ENCODE measurements at places on chromosomes 16 and 17.

- no peak for DNase-seq
Measured at GRCh38 chr16:54926166-54926838, 4.4 kb upstream of the IRX5 start.

DNA sequence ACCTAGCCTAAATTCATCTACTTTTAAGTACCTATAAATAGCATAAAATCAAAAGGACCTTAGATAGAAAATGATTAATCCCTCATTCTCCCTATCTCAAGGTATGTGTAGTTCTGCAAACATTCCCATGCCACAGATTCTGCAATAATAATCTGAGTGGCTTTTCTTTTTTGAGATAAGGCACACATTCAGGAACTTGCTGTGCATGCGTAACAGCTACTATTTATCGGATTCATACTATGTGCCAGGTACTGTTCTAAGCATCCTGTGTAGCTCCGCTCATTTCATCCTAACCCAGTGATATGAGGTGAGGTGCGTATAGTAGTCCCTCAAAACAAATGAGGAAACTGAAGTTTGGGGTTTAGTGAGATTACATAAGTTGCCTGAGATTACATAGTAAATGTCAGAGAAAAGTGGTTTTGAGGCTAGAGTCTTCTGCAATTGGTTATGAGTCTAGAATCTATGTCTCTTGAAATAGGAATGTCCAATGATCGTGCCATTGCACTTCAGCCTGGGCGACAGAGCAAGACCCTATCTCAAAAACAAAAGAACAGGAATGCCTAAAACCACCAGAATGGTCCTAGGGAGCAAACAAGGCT lies 2.0 kb upstream of the ZNF263 start:
- DNase-seq: no peak

- DNase-seq: no peak
Measured at GRCh38 chr16:86761111-86762031, 183.0 kb downstream of the FOXL1 start.

DNA sequence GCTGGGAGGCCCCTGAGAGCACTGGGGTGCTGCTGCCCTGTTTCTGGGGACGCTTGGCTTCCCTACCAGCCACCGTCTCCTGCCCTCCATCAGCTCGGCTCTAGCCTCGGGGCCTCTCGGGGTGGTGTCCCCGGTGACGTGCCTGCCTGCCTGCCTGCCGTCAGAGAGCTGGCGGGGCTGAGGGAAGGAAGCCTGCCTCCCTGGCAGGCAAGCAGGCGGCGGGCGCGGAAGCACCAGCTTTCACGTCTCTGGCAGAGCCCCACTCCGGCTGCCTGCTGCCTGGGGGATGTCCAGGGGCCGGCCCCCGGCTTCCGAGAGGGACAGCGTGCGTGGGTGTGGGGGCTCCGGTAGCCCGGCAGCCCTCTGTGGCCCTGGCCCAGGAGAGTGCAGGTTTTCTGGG lies 9.3 kb downstream of the CENPX start:
- DNase-seq: no peak

DNA sequence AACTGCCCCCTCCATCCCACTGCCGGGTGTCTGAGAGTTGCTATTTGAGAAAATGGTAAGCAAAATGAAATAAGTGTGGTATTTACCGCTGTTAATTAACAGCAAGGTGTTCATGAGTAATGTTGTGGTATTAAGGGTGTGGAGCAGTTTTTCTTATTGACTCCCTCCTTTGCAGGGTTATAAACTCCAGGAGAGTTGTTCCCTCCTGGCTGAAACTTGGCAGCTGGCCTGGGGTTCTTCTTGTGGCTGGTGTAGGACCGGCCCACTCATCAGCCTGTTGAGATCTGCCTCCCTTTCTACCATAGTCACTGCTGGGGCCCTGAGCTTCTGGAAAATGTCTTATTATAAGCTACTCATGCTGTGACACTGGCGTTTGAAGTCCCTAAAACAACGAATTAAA lies 128.6 kb downstream of the SOX9 start:
- no peak for DNase-seq

DNA sequence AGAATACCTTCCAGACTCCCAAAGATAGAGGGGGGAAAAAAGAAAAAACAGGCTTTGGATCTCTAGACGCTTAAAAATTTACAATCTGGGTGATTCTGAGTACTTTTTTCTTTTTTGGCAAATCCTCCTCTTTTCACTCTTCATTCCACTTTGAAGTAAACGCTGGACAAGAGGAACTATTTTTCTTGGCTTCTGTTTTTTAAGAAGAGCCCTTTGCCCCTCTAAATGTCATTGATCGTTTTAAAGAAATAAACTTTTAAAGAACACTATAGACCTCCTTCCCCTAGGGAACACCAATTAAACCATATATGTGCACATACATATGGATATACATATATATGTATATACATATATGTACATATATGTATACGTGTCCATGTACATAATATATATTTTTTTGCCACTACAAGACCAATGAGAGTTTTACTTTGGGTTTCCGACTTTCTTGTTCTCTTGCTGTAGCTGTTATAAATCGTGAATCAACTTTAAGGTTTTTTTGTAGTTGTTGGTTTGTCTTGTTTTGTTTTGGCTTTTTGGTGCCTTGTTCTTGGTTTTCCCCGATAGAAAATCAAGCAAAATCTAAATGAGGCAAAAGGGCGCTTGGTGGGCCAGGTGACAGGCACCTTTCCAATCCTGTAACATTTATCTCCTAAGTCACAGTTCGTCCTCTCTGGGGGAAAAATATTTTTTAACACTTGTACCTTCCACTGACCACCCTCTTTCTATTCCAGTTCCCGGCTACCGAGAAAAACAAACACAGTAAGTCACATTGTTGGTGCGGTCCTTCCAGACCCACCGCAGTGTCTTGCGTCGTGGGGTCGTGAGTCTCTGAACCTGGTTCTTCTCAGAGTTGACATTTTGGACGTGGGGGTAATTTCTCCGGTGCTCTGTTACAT lies 4.4 kb downstream of the FOXF1 start:
- no peak for DNase-seq

GRCh38 chr16:55703003-55704001 lies 47.5 kb downstream of the SLC6A2 start:
- no peak for DNase-seq

GRCh38 chr16:11674818-11675560 lies 6.7 kb downstream of the SNN start:
- no peak for DNase-seq

DNA sequence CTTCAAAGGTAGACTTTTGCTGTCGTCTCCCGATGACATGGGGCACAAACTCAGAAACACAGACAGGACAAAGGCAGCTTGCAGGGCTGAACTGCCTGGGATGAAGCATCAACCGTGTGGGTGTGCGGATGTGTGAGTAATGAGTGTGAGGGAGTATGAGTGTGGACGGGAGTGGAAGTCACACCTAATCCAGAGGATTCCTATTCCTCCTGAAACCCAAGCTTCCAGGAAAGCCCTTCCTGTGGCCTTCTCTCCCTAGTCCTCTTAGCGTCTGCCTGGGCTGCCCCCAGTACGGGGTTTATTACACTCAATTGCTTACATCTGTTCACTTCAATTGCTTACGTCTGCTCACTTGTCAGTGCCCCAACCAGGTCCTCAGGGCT lies 2.3 kb upstream of the IL4R start:
- no peak for DNase-seq

GRCh38 chr17:50452630-50453300 lies 15.9 kb downstream of the CHAD start:
- DNase-seq: no peak

DNA sequence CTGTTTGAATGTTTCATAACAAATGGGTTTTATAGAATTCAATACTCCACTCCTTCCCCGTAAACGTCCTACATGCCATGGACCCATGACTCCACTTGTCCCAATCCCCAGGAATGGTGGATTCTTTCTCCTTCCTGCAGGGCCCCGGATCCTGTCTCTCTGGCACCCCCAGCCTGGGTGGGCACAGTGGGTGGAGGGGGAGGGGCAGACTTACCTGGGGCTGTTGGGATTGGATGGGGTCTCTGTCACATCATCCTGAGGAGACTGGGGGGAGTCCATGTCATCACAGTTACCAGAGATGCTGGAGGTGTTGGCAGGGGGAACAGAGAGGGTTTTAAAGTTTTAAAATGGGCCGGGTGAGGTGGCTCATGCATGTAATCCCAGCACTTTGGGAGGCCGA lies 13.2 kb downstream of the TRPV3 start:
- no peak for DNase-seq

DNA sequence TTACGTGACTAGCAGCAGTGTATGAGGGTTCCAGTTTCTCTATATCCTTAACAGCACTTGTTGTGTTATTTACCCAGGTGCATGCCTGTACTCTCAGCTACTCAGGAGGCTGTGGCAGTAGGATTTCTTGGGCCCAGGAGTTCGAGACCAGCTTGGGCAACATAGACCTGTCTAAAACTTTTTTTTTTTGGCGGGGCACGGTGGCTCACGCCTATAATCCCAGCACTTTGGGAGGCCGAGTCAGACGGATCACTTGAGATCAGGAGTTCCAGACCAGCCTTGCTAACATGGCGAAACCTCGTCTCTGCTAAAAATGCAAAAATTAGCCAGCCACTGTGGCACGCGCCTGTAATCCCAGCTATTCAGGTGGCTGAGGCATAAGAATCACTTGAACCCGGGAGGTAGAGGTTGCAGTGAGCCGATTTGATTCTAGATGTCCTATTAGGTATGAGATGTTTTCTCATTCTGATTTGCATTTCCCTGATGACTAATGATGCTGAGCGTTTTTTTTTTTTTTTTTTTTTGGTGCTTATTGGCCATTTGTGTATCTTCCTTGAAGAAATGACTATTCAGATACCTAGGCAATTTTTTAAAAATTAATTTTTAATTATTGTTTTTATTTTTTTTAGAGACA lies 13.4 kb downstream of the CASC3 start:
- DNase-seq: no peak

DNA sequence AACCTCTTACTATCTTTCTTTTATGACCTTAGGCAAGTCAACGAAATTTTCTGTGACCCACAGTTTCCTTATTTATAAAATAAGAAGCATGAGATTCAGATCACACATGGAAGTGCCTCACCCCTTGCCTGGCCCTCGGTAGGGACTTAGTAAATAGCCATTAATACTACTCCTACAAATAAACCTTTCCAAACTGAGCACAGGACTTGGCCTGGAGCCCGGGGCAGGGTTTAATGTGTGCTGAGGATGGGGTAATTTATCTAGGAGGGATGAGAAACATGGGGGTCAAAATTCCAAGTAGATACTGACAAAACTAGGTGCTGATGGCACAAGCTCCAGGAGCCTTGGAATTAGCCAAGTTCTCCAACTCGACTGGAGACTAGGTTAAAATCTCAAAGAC lies 35.0 kb downstream of the PITPNC1 start:
- no peak for DNase-seq

GRCh38 chr17:81740395-81740961 lies 28.4 kb downstream of the SLC25A10 start:
- DNase-seq: no peak

GRCh38 chr17:13031718-13032350 lies 14.0 kb upstream of the ELAC2 start:
- peak; percentile 79 for DNase-seq

GRCh38 chr16:85363881-85364280 lies 249.2 kb upstream of the GSE1 start:
- no peak for DNase-seq

DNA sequence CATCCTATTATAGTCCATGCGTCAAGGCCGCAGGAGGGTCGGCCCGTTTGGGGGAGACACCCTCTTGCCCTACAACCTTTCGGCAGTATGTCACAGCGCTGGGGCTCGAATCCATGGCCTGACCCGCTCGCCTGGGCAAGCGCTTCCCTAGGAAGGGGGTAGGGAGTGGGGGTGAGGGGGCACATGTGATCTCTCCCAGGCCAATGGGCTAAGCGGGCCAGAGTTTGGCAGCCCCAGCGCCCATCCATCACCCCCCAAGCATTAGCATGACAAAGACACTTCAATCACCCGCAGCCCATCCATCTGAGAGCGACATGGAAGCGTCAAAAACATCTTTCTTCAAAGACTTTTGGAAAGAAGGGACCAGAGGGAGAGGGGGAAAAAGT lies at the start of gene HOXB1:
Gene HOXB1 (minus strand): TSS at position 125 of the 386 bp plus-strand sequence. CDS start 107 bp downstream, at position 18.
- no peak for DNase-seq

GRCh38 chr17:42979511-42980273 lies at the start of gene PTGES3L:
Gene PTGES3L, minus strand, starts transcription at chr17:42980080. Its CDS starts 27 bp downstream, at chr17:42980053.
- DNase-seq: no peak

- peak; percentile 40 for DNase-seq
Measured at GRCh38 chr16:3873482-3874173, 6.9 kb downstream of the CREBBP start.

DNA sequence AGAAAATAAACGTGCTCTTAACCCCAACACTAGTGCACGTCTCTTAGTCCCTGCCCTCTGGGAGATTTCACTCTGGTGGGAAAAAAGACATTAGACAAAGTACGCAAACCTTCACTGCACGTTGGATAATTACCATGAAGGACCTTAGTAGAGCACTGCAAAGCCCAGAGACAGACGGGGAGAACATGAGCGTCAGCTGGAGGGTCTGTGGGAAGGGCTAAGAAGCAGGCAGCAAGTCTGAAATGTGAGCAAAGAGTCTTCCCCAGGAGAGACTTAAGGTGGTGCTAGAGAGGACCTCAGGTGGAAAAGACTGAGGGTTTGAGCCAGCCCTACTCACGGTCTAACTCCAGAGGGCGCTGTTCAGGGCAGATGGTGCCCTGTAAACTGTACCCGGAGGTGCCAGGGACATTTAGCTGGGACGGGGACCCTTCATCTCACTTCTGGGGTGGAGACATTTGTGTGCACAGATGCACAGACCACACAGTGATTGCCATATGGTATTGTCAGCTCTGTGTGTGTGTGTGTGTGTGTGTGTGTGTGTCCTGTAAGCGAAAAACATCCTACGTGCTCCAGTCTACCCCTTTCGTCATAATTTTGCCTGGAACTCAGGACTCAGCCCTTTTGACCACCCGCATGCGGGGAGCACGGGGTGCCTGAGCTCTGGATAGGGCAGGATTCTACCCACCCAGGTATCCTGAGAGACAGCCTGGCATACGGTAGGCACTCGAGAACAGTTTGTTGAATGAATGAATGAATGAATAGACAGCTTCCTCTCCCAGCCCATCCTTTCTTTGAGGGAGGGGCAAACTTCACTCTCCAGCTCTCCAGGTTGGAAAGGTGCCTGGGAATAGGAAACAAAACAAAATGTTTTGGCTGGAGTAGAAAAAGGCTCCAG lies 10.1 kb upstream of the STAC2 start:
- peak; percentile 38 for DNase-seq

GRCh38 chr16:46961373-46962353 lies 11.8 kb downstream of the DNAJA2 start:
- DNase-seq: no peak

GRCh38 chr17:81404558-81405165 lies 9.4 kb downstream of the BAHCC1 start:
- no peak for DNase-seq

DNA sequence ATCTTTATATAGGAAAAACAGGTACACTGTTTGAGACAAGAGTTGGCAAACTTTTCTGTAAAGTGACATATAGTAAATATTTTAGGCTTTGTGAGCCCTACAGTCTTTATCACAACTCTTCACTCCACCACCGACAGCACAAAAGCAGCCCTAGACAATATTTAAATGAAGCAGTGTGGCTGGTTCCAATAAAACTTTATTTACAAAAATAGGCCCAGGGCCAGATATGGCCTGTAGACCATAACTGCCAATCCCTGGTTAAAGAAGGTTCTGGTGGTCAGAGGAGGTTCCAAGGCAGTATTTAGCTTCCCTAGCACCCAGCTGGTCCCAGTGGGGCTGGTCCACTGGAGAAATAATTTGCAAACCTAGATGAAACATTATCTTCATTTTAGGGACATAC lies 3.6 kb downstream of the FAM117A start:
- peak; percentile 52 for DNase-seq
